ENCODE measurements at places on chromosomes 2 and 18.

GRCh38 chr2:102334486-102334885 is 21.1 kb upstream of the IL18R1 start:
- DNase-seq = no peak

DNA sequence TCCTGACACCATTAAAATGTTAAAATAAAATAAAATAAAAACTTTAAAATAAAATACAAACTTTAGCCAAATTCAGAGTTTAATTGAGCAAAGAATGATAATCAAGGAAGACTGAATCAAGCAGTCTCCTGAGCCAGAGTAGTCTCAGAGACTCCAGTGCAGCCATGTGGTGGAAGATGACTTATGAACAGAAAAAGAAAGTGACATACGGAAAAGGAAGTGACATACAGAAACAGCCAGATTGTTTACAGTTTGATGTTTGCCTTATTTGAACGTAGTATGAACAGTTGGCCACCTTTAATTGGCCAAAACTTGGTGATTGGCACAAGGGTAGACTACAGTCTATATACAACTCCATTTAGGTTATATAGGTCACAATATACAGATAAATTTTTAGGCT is 787.2 kb downstream of the ADCYAP1 start:
- DNase-seq = no peak

DNA sequence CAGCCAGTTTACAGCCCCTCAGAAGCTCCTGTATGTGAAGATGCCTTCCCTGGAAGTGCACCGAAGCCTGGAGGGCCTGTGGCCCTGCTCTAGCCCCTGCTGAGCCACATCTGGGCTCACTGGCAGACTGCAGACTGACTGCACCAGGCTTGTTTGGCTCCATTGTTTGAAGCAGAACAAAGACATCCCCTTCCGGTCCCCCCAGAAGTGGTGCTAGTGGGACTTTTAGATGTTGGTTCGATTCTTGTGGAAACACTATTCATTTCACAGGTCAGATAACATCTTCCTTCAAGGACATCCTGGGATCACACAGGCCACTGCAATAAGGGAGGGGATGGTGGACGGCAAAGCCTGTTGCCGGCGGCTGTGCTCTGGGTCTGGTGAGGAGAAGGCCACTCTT is 57.8 kb upstream of the CBLN2 start:
- no peak for DNase-seq

DNA sequence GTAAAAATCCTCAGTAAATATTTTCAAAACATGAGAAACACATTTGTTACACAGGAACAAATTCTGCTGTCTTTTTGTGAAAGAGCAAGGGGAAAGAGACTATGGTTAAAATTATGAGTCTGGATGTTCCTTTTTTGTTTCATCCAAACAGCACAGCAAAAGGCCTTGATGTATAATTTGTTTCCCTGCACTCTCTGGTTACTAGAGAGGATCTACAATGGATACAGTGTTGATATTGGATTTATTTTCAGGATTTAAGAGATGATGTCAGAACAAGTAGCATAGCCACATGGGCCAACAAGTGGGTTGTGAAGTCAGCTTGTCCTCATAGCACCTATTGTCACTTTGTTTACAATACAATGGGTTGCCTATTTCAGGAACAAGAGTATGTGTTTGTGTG is 11.3 kb upstream of the ERBB4 start:
- DNase-seq = no peak

GRCh38 chr18:26656944-26657536 is 108.7 kb upstream of the KCTD1 start:
- no peak for DNase-seq
